Central memory CD4-positive, alpha-beta T cell (primary cell): ENCODE measurements at places on chromosomes 2 and 18.

DNA sequence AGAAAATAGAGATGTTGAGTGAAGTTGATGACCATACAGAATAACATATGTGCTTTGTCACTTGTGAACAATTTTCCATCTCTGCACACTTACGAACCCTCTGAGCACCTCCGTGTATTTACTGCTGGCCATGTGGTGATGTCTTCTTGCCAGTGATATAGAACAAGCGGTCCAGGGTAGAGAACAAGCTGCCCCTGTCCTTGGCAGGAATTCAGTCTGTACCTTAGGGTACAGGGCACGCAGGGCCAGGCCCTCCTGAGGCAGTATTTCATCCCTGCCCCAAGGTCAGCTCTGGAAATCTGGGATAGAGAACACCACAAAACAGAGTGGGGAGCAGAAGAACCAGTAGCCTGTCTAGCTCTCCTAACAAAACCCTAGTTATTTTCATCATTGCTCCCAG, 44.6 kb downstream of the CDCA7 start:
- no peak for DNase-seq

DNA sequence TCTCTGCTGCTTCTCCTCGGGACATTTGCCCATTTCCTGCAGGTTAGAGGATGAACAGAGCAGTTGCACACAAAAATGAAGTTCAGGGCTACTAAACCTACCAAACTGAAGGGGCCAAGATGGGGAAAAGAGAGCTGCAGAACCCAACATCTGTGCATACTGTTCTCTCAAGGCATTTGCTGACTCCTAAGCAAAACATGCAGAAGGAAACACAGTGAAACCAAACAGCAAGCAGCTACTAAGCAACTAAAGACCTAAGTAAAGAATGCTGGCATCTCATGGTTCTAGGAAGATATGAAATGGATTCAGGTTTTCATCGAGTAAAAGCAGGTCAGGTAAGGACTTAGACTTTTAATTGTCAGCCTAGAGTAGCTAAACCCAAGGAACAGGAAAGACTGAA, 111.9 kb upstream of the SYT4 start:
- no peak for DNase-seq

- DNase-seq: no peak
These were observed 208.0 kb upstream of the KCNJ3 start for GRCh38 chr2:154490530-154490929.

DNA sequence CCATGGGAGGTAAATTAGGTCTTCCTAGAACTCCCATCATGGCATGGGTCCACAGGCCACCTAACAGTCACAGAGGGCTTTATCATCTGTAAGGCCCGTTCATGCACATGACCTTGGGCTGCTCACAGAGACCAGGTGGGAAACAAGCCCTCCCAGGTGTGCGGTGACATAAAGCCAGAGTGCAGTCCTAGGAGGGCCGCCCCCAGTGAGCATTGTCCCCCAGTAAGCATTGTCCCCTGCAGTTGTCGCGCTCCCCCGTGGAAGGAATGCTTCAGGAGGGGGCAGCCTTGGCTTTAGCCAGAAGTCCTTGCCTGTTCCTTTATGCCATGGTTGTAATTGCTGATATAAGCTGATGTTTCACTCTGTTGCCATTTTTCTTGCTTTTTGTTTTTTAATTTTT, 41.7 kb upstream of the LYPD6B start:
- DNase-seq: no peak

GRCh38 chr2:71173096-71173495, 42.7 kb downstream of the MPHOSPH10 start:
- DNase-seq: no peak

- DNase-seq: no peak
These were observed 276.0 kb downstream of the NCKAP5 start for GRCh38 chr2:133292259-133292658.

- DNase-seq: no peak
These were observed 84.0 kb downstream of the MSH2 start for GRCh38 chr2:47486841-47487497.

- DNase-seq: no peak
These were observed 35.2 kb downstream of the HS1BP3 start for GRCh38 chr2:20615466-20616241.

DNA sequence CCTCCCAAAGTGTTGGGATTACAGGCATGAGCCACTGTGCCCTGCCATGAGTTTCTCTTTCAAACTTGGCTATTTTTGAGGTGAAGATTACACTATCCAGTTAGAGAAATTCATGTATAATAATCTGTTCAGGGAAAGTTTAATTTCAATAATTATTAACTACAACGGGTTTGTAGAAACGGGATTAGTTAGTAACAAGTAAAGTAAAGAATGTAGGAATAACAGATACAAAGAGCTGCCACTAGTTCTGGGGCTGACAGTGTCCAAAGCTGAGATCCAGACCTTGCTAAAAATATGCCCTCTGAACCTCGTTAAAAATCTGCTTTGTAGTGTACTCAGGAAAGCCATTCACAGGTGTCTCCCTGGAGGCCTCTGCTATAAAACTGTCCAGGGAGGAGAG, 16.9 kb downstream of the SFTPB start:
- DNase-seq: no peak

DNA sequence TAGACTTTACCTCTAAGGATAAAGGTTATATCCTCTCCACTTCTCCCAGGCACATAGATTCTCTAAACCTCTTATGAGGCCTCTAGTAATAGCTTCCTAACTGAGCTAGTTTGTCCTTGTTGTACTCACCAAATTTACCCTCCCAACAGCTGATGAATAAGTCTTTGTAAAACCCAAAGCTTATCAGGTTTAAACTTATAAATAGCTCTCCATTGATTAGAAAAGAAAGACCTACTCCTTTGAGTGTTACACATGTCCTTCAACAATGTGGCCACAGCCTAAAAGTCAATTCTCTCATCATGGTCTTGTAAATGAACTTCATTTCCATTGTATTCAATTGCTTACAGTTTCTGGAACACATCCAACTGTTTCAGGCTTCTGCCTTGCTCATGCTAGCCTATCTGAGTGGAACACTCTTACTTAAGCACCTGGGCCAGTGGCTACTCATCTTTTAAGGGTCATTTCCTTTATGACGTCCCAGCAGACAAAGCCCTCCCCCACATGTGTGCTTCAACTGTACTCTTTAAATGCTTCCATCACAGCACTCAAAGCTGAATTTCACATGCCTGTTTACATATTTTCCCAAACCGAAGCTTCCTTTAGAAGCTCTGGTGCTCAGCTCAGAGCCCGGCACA, 131.6 kb downstream of the CDH2 start:
- no peak for DNase-seq

- no peak for DNase-seq
These were observed 12.5 kb downstream of the UBE2F start for GRCh38 chr2:237979331-237979730.

DNA sequence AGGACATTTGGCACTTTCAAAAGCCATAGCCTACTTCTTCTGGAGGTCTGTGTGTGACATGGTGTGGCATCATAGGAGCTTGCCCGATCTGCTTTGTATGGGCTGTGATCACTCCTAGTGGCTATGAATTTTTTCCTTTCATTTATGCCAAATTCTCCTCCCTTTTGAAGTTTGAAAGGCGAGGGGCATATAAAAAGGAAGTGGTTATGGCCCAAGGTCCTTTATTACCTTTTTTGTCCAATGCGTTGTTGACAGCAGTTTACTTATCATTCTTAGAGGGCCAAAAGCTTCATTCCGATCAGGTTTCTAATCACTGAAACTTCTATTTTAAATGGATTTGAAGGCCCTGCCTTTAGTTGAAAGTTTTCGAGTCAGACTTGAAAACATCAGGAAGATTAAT, 224.3 kb upstream of the FOSL2 start:
- DNase-seq: no peak

GRCh38 chr2:122136056-122136455, 380.6 kb downstream of the TSN start:
- DNase-seq: no peak

GRCh38 chr2:2254206-2254605, 76.9 kb downstream of the MYT1L start:
- DNase-seq: no peak

DNA sequence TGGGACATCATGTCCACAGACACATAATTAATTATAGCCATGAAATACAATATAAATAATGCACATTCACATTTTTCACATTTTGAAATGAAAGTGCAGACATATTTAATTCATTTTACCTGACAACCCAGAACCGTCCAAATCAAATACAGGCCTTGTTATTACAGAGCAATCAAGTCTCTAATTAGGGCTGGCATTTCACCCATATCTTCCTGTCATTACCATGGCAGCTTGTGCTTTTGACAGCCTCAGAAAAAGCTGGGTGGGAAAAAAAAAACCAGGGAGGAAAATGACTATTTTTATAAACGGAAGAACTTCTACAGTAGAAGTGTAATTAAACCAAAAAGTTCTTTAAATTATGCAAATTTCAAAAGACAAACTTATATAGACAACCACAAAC, 436.4 kb downstream of the FBXO15 start:
- no peak for DNase-seq
